ENCODE measurements at places on chromosomes 3 and 15. TPM values are rescaled to one million over a fixed set of nuclear protein-coding genes. Genes with fewer than 3 reads are reported as not detected.

The PP2D1 gene
- not detected for total RNA-seq

The TP63 gene
- total RNA-seq: not detected

The PSTPIP1 gene
- total RNA-seq: 1.4 TPM

The CELF6 gene
- 0.35 TPM for total RNA-seq

The MYO5A gene
- total RNA-seq: 24.5 TPM

The SLC51B gene
- not detected for total RNA-seq

The OR4M2 gene
- not detected for total RNA-seq

The ROPN1 gene
- total RNA-seq: not detected

The TTC14 gene
- total RNA-seq: 23.9 TPM

The THBS1 gene
- total RNA-seq: 3,043 TPM

The MANF gene
- total RNA-seq: 55.2 TPM

The GOLGA6B gene
- total RNA-seq: not detected

The ZNF662 gene
- 0.60 TPM for total RNA-seq

The TGM5 gene
- not detected for total RNA-seq

The GUCA1C gene
- total RNA-seq: not detected
